ENCODE measurements at places on chromosomes 16 and 17.

GRCh38 chr17:2796164-2797125 lies at the start of gene RAP1GAP2:
Gene RAP1GAP2 (plus strand): TSS chr17:2796438. CDS start chr17:2796528, 90 bp downstream.
- no peak for DNase-seq

DNA sequence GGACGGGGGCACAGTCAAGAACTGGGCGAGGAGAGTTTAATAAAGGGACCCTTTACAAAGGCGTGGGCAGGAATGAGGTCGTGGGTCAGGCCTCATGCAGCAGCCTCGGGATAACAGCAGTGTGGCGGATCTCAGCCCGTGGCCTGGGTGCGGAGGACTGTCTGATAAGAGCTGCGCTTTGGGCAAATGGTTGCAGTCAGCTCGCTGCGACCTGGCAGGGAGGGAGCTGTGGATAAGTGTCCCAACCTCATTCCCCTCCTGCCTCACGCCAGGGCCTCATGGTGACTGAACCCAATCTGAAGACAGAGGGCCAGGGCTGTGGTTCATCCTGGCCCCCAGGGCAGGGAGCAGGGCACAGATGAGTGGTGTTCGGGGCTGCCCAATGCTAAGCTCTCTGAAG lies 13.6 kb downstream of the SMTNL2 start:
- no peak for DNase-seq

GRCh38 chr16:61842666-61843065 lies 193.6 kb downstream of the CDH8 start:
- DNase-seq, result no peak

DNA sequence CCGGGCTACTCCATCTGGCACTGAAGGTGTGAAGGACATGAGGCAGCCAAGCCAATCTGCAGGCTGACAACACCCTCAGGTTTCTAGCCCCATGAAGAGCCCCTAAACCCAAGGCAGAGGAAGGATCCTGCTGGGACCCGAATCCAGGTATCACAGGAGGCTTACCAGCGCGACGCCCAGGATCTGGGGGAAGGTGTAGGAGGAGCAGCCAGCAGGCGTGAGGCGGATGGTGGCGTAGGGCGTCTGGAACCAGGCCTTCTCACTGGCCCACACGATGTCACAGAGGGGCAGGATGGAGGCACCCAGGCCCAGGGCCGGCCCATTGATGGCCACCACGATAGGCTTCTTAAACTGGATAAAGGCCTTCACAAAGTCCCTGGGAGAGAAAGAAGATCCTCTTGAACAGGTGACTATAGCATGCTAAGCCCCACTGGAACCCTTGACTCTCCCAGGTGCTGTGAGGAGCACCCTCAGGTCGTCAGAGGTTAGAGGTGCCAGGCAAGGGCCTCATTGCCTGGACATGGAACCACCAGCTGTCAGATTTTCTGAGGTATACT lies 71.7 kb downstream of the DYNLRB2 start:
- DNase-seq, result no peak

DNA sequence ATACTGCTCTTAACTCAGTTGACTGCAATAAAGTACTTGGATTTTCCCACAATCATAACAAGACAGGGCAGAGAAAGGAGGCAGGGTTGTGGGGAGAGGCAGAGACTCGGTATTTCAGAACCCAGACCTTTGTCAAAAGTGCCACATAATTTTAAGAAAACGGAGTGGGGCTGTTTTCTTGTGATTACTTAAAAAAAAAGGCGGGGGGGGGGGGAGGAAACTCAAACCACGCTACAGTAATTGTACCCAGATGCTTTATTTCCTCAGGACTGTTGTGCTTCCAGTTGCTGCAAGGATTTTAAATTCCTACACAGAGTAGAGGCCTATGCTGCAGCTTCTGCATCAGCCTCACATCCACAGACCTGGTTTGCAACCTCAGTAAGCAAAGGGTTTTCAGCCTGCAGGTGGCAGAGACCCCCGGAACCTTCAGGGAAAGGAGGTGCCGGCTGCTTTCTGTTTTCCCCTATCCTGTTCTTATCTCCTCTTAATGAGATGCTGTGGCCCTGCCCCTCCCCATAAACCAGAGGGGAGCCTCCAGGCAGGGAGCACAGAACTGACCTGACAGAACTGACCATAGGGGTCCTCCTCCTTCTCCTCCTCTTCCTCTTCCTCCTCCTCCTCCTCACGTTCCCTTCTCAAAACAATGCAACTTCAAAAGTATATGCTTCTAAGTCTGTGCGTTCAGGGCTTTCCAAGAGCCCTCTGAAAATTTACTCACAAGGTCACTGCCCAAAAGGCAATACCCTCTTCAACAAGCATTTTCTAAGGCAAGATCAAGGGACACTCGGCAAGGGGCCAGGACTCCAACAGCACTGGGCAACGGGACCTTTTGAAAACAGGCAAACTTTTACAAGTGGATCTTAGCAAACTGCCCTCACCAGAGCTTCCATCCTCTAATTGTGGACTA lies 7.5 kb downstream of the AXIN2 start:
- no peak for DNase-seq

DNA sequence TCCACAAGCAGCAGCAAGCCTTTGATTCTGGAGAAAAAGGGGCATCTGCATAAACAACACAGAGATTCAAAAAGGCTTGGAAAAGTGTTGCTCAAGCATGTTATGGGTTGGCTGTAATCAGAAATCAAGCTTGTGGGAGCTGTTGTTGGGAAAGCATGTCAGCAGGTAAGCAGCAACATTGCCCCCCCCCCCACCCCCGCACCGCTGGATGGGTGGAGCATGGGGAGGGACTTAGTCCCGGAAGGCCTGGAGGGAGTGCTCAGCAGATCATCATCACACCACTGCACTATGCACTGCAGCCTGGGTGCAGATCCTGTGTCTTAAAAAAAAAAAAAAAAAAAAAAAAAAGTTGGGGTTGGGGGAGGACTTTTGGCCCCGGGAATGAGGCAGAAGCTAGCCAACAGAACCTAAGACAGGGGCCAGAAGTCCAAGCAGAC lies 16.8 kb upstream of the AKAP1 start:
- DNase-seq, result no peak

DNA sequence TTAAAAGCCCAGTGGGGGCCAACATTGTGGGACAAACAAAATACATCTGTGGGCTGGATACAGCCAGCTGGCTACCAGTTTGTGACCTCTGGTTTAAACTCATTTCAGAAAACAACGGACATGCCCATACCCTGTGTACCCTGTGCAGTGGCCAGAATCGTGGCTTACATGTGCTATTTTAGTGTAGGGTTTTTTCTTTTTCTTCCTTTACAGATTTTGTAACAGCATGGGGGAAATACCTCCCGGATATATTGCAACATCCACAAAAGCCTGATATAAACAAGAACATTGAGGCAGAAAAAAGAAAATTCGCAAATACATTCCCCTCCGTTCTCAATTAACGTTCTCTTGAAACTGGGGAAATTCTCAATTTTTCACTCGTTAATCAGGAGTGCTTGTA lies 7.3 kb downstream of the HS3ST4 start:
- no peak for DNase-seq
